ENCODE measurements at places on chromosomes 6 and 20.

DNA sequence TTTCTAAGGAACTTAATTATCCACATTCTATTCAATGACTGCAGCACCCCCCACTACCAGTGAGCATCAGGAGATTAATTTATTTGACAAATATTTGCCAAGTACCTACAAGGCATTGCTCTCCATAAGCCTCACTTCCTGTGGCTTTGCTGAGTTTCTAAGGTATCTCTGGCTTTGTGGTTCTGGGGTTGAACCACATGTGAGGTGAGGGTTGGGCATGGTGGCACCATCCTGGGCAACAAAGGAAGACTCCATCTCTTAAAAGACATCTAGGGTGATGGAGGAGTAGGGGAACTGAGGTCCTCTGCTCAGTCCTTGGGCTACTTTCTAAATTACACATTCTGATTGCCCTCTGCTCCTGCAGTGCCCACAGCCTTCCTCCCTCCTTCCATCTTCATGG lies 25.5 kb upstream of the WFDC2 start:
- DNase-seq = no peak

DNA sequence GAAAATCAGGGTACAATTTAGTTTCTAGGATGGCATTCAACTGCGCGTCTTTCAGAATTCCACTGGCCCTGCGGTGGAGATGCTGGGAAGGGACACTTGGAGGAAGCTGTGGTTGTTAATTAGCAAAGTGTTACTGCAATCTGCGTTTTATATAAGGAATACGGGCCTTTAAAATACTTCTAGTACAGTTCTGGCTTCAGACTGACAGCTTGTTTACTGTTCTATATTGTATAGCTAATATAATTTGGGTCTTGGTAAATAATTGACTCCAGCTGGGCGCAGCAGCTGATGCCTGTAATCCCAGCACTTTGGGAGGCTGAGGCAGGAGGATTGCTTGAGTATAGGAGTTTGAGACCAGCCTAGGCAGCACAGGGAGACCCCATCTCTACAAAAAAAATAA lies 63.7 kb downstream of the MYB start:
- DNase-seq = no peak

DNA sequence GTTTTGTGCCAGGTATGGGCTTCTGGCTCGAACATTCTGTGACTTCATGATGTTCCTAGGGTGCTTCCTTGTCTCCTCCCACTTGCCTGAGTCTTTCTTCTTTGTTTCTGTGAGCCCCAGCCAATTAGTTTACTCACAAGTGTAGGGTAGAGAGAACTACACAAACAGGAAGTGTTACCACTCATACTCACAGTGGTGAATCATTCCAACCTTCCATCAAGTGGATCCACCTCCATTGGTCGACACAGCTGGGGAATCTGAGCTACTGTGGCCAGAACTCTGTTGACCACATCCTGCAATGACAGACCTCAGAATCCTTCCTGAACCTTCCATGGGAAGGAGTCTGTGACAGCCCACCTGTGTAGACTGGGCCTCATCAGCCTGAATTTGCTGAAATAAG lies 76.8 kb downstream of the UNC5CL start:
- no peak for DNase-seq

- no peak for DNase-seq
These were observed 25.7 kb upstream of the MRAP2 start for GRCh38 chr6:84007871-84008270.

- no peak for DNase-seq
These were observed 37.9 kb upstream of the FUCA2 start for GRCh38 chr6:143549221-143549948.
